ENCODE measurements at places on chromosomes 3 and 15.

GRCh38 chr3:171116365-171116764 is 89.8 kb upstream of the SLC2A2 start:
- no peak for DNase-seq

DNA sequence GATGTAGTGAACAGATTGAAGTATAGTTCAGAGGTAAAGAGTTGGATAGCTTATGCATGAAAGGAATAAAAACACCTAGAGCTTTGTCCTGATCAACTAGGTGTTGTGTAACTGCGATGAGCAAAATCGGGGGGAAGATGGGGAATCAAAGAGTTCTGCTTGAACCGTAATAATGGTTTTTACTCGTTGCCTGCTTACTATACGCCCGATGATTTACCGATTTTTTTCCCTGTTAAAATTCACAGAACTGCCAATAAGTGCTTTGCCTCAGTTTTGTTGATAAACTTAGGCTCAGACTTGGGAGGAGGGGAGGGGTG is 783 bp upstream of the DNAJB11 start:
- no peak for DNase-seq

- no peak for DNase-seq
Observed at GRCh38 chr3:192819001-192819569, 91.7 kb upstream of the FGF12 start.

DNA sequence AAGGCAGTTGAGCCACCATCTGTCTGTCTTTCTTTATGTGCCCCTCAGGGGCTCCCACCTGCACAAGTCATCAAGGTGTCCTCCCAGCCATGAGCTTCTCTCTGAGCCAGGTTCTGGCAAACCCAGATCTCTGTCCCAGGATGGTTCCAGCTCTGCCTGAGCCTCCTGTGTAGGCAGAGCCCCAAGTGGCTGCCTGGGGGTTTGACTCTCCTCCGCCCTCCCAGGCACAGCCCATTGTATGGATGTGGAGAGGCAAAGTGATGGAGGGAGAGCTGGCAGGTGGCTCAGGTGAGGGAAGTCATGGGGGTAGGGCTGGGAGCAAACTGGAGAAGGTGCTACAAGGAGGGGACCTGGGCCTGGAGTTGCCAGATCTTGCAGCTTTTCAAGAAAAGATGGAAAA is 56.9 kb downstream of the GRIP2 start:
- DNase-seq, result no peak

GRCh38 chr3:140134231-140134965 is 199.4 kb downstream of the CLSTN2 start:
- DNase-seq, result no peak

DNA sequence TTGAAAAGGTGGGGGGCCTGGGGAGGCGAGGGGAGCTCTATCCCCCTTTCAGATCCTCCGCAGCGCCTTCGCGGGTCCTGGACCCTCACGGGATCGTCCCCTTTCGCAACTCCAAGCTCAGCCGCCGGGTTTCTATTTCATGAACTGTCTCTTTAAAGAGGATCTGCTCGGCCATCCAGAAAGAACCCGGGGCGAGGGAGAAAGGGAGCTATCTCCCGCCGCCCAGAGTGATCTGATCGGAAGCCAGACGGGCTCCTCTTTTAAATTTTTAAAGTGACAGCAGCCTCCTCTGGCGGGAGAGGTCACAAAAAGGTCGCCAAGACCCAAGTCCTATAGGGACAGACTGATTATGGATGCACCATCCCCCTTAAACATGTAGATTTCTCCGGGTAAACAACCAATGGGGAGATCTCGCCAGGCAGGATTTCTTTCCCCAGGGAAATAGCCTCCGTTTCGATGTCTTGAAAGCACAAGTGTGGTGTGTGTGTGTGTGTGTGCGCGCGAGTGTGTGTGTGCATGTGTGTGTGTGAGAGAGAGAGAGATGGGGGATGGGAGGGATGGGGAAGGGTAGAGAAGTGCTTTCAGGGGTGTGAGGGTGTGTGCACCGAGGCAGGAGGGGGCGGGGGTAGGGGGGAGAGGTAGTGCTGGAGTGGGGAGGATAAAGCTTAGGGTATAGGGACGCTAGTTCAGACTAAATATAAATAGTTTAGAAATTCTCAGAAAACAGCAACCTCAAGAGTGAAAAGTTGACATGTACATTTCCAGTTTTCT is 516.1 kb downstream of the MECOM start:
- DNase-seq, result peak; percentile 48

GRCh38 chr3:64188810-64189560 is 36.3 kb downstream of the PRICKLE2 start:
- DNase-seq, result no peak

DNA sequence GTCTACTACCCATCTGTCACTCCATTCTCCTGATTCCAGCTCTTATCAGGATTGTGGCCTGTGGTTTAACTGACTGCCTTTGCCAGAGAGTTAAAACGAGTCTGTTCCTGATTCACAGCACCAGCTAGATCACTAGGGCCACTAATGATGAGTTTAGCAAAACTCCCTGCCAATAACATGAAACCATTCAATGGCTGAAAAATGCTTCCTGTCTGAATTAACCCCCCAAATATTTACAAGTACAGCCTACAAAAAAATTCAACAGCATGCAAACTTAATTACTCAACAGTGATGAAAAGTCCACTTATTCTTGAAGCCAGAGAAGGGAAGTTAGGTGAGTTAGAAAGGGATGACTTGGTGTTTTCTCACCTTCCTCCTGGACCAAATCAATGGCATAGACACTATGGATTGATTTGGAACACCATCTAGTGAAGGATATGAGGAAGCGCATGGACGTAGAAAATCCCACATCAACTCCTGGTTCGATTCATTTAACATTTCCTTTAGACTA is 141.4 kb downstream of the TGFBR2 start:
- DNase-seq, result peak; percentile 13

- DNase-seq, result no peak
Observed at GRCh38 chr3:121436074-121436473, 109.7 kb downstream of the POLQ start.

GRCh38 chr3:140349938-140350337 is 327.9 kb upstream of the TRIM42 start:
- no peak for DNase-seq

GRCh38 chr3:171236265-171237008 is 209.9 kb upstream of the SLC2A2 start:
- DNase-seq, result no peak

Measured in NCI-H2081 (cell line).